ENCODE measurements at places on chromosomes 6 and 20. TPM values are rescaled to one million over a fixed set of nuclear protein-coding genes. Genes with fewer than 3 reads are reported as not detected.

CST2 gene
- total RNA-seq, result not detected

GGTLC1 gene
- total RNA-seq, result not detected

TTK gene
- 33.3 TPM for total RNA-seq

GSTA1 gene
- total RNA-seq, result not detected

EPM2A gene
- total RNA-seq, result 4.3 TPM

RIN2 gene
- total RNA-seq, result not detected

LY6G6C gene
- not detected for total RNA-seq

FAM110A gene
- 17.4 TPM for total RNA-seq

SIRPA gene
- not detected for total RNA-seq

EBF4 gene
- total RNA-seq, result 4.9 TPM

CTCFL gene
- total RNA-seq, result not detected

RPRD1B gene
- 37.9 TPM for total RNA-seq

DNA sequence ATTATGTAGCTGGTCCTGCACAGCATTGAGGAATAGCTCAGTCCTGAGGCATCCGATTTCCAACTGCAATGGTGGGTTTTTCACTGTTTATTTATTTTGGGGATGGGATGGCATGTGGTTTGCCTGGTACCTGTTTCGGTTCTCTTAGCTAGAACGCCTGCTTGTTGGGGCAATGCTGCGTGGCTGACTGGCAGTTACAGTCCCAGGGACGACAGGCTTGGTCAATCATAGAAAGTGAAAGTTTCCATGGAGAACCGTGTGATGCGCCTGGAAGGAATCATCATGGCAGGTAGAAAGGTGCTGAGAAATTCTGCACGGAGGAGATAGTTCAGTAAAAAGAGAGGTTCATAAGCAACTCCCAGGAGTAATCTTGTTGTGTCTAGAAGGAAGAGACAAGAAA is 18.4 kb downstream of the ID4 start:
- ATAC-seq, result no peak

DNA sequence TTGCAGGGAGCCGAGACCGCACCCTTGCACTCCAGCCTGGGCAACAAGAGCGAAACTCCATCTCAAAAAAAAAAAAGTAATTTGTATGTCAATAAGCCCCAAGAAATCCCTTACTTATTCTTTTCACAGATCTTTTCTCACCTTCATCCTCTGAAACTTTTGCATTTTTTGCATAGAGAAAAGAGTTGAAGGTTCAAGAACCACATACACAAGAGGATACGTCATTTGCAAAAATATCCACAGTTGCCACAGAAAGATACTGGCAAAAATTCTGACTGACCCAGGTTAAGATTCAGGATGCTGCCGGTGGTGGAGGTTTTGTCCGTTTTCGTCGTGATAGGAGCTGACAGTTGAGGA is 94.5 kb downstream of the ZMYND8 start:
- ATAC-seq, result no peak

GRCh38 chr6:11096109-11096508 is 2.5 kb downstream of the SMIM13 start:
- no peak for ATAC-seq

- ATAC-seq, result peak; percentile 97
Observed at GRCh38 chr20:50724851-50725723, 6.3 kb upstream of the PARD6B start.

DNA sequence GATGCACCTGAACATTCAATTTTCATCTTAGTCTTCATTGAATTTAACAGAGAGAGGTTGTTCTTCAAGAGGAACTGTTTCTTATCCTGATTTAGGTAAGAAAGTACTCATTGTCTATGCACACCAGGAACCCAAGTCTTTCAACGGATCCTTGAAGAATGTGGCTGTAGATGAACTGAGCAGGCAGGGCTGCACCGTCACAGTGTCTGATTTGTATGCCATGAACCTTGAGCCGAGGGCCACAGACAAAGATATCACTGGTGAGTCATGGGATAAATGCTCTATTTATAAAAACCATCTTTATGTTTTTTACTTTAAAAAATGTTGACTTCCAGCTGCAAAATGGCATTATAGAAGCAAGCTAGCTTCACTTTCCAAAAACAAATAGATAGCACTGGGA is 10.2 kb downstream of the NQO2 start:
- no peak for ATAC-seq

DNA sequence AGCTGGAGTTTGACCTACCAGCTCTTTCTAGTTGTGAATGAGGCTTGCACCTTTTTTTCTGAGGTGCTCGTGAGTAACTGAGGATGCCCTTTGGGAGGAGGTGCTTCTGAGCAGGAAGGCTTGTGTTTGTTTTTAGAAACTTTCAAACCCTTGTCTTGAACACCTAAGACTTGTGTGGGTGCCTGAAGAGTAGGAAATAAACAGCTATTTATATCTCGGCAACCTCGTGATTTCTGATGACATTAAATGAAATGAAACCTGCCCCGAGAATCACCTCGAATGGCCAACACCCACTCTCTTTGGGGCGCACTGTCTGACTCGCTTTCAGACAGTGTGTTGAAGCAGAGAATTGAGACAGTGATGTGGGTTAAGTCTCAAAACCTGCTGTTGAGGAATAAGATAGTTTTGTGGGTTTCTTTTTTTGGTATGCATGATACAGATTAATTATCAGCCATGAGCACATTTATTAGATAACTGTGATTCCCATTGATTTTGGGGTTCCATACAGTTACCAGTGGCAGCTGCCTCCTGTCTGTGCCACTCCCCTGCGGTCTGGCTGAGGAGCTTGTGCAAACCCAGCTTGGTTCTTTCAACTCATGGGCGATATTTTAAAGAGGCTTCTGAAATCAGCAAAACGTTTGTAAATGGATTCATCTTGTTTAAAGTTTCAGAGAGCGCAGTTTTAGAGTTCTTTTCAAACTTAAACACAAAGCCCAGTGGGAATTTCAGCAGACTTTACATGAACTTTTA is 8.4 kb downstream of the IRF4 start:
- peak; percentile 60 for ATAC-seq

DNA sequence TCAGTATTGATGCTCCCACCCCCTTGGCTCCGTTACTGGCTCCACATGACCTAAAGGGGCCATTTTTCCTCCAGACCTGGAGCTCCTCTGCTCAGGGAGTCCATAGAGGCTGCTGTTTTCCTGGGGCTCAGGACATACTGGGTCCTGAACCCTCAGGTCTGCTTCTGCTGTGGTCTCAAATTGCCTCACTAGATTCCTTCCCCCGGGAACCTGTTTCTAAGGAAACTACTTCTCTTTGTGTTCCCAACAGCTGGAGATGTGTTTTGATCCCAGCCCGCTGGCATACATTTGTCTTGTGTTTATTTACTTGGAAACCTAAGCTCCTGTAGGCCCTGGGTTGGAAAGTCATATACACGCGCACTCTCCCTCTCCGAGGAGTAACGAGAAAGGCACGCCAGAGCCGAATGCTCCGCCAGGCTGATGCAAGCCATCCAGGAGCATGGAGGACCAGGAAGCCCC is 222.8 kb downstream of the UST start:
- ATAC-seq, result no peak

DNA sequence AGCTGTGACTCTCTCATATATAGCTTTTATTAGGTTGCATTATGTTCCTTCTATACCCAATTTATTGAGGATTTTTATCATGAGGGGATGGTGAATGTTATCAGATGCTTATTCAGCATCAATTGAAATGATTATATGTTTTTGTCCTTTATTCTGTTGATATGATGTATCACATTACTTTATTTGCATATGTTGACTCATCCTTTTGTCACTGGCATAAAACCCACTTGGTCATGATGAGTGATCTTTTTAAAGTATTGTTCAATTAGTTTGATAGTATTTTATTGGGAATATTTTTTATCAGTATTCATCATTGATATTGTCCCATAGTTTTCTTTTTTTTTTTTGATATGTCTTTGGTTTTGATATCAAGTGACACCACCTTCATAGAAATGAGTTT is 529.9 kb downstream of the MMUT start:
- no peak for ATAC-seq

DNA sequence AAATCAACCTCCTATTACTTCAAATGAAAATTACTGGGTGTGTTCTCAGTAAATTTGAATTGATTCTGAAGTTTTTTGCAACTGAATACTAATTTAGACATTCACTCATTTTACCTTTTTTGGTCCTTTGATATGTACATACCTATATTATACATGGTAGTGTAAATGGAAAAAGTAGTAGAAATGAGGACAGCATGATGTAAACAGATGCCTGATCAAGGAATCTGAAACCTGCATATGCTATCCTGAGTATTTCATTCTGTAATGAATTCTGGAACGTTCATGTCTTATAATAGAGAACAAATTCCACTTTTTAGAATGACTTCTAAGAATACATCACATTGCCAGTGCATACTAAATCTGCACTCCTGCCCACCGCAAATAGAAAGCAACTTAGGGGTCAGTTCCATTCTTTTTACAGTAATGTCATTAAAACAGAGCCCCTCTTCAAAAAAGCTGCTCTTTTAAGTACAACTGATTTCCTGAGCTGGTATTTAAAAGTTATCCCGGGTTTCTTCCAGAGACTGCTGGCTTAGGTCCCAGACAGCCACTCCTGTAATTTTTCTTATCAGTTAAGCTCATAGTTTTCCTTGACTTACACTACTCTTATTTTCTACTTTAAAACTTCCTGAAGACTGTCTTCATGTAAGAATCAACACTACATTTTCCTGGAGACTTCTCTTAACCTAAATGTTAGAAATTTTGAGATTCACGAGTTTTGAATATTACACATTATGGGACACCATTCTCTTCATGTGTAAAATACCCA is 48.4 kb downstream of the MAP3K7 start:
- no peak for ATAC-seq

GRCh38 chr6:35302604-35303241 is 5.1 kb downstream of the DEF6 start:
- ATAC-seq, result peak; percentile 79

DNA sequence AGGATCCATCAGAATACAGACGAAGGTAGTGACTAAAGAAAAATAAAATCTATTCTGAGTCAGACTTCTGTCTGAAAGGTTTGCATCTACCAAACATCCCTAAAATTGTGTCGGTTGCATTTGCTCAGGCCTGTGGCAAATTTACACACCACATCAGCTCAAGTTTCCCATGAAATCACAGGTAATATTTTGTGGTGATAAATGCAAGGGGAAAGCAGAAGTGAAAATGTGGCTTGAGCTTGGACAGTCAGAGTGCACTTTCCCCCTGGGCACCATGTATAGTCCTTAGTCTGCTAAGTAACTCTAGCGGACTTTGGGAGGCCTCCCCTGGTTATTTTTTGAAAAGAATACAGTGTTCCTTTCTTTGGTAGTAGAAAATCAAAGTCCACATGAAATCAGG is 159.1 kb downstream of the PKHD1 start:
- ATAC-seq, result no peak

GRCh38 chr20:53844259-53844658 is 226.1 kb downstream of the BCAS1 start:
- no peak for ATAC-seq

- ATAC-seq, result no peak
Observed at GRCh38 chr6:145233955-145234354, 501.4 kb downstream of the EPM2A start.

GRCh38 chr6:106194949-106195921 is 109.1 kb downstream of the PRDM1 start:
- peak; percentile 83 for ATAC-seq

DNA sequence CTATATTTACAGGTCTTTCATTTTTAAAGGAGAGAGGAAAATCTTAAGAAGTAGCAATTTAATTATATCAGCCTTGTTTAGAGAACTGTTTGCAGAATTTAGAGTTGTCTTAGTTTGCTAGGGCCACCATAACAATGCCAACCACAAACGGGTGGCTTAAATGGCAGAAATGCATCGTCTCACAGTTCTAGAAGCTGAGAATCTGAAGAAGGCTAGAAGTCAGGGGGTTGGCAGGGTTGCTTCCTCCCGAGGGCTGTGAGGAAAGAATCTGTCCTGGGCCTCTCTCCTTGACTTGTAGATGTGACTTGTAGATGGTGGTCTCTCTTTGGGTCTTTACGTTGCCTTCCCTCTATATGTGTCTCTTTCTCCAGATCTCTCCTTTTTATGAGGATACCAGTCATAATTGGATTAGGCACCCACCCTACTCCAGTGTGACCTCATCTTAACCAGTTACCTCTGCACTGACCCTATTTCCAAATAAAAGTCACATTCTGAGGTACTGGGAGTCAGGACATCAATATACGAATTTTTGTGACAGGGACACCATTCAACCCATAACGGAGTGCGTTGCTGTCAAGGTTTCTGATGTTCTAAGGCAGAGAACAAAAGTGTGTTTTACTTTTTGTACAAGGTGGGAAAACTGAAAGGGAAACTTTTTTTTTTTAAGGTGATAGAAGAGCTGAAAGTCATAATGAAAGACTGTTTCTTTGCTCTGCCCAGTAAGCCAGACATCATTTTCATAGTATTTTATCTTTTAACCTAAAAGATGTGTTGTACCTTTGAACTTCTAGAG is 84.4 kb downstream of the SAMD3 start:
- ATAC-seq, result peak; percentile 68

DNA sequence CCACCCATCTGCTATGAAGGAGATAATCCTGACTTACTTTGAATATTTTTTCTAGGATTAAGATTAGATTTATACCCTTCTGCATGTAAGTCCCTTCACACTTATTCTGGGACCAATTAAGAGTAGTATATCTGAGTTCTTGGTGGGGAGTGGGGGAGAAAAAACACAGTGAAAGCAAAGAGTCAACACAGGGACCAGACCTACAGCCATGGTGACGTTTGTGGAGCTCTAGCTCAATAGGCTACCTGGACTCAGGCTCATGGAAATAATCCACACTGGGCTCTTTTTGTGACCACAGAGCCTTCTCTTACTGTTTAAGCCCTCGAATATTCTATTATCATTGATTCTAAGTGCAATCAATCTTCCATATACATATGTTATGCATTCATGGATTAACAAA is 491.4 kb downstream of the LMBRD1 start:
- ATAC-seq, result no peak

- ATAC-seq, result no peak
Observed at GRCh38 chr20:62357681-62358080, 9.4 kb downstream of the LAMA5 start.

- ATAC-seq, result no peak
Observed at GRCh38 chr6:72250664-72251063, 364.3 kb downstream of the RIMS1 start.

GRCh38 chr6:163750431-163751031 is 336.0 kb downstream of the QKI start:
- ATAC-seq, result no peak

GRCh38 chr6:157974341-157974894 is 7.2 kb upstream of the SYNJ2 start:
- ATAC-seq, result no peak

DNA sequence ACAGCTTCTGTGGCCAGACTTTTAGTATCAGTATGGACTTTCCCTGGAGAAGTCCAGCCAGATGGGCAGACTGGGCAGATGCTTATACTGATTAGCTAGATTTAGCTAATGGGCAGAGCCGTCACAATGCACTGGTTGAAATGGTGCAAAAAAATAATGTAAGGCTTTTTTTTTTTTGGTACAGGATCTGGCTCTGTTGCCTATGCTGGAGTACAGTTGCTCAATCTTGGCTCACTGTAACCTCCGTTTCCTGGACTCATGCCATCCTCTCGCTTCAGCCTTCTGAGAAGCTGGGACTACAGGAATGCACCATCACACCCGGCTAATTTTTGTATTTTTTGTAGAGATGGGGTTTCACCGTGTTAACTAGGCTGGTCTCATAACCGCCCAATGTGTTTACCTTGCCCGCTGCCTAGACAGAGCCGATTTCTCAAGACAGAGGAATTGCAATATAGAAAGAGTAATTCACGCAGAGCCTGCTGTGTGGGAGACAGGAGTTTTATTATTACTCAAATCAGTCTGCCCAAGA is 16.4 kb upstream of the KIFC1 start:
- ATAC-seq, result peak; percentile 24

- no peak for ATAC-seq
Observed at GRCh38 chr6:42460883-42461282, 9.2 kb upstream of the TRERF1 start.
